ENCODE measurements at places on chromosomes 2 and 18.

DNA sequence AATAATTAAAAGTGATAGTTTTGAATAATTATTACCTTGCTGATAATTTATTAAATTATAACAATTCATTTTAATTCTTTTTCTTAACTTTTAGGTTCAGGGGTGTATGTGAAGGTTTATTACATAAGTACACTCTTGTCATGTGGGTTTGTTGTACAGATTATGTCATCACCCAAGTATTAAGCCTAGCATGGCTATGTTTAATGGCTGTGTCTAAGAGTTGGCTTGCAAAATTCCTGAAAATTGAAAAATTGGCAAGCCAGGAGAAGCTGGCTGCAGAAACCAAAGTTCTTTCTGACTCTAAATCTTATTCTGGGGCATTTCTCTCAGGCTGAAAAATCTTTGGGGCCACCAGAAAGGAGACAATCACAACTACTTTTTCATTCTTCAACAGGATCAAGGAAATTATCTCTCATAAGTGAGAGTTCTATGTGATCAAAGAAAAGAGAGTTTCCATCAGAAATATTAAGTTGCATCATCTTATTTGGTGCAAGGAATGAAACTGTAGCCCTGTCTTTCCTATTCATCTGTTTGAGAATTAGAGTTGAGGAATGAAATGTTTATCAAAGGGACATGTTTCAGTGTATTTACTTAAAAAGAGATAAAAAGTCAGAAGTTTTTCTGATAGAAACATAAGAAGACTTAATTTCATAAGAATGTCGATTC, 412.1 kb upstream of the CDH2 start:
- H3K4me1 ChIP-seq: no peaks in the 10 kb centered on the region
- no peaks in the 10 kb centered on the region for H3K36me3 ChIP-seq
- H3K27ac ChIP-seq: no peak overlapping the region
- no peak for DNase-seq
- H3K27me3 ChIP-seq: no peaks in the 10 kb centered on the region
- no peak overlapping the region for H3K4me3 ChIP-seq

DNA sequence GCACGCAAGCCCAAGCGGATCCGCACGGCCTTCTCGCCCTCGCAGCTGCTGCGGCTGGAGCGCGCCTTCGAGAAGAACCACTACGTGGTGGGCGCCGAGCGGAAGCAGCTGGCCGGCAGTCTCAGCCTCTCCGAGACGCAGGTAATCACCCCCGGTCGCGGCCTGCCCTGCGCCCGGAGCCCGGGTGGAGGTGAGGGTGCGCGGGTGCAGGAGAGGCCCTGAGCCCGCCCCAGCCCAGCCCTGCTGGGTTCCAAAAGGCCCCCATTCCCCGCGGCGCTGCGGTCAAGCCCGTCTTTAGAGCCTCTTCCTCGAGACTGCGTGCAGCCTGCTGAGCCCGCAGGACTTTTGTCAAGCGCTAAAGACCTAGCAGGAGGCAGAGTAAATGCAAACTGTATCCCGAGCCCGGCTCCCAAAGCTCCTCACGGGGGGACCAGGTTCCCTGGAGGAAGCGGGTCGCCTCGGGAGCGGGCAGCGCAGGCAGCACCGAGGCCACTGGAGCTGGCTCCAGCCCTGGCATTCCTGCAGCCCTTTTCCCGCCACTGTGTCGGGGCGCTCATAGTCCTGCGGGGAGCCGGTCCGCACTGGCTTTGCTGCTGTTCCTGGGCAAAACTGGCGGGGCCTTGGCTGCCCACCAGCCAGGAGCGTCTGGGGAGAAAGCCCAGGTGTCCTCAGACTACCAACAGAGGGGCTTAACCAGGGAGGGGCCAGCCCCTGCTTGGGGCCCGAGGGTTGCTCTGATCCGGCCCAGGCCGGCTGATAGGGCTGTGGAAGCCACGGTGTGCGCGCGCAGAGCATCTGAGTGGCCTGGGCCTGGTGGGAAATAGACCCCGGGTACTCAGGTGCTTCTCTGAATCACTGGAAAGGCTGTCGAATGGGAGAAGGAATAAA, 7.3 kb downstream of the EMX1 start:
- no peak overlapping the region for H3K27ac ChIP-seq
- H3K4me1 ChIP-seq: peaks cover 25% of the 10 kb centered on the region
- H3K36me3 ChIP-seq: no peaks in the 10 kb centered on the region
- DNase-seq: no peak

GRCh38 chr2:161388146-161388779, 27.8 kb upstream of the TBR1 start:
- H3K4me3 ChIP-seq: no peak overlapping the region
- peaks cover 82% of the 10 kb centered on the region for H3K36me3 ChIP-seq
- no peak for DNase-seq
- H3K4me1 ChIP-seq: no peaks in the 10 kb centered on the region

- peak; percentile 48 for DNase-seq
- H3K27ac ChIP-seq: no peak overlapping the region
- H3K4me1 ChIP-seq: no peaks in the 10 kb centered on the region
- no peaks in the 10 kb centered on the region for H3K27me3 ChIP-seq
- H3K36me3 ChIP-seq: no peaks in the 10 kb centered on the region
Observed at GRCh38 chr18:47595831-47596501, 334.5 kb downstream of the SMAD2 start.

DNA sequence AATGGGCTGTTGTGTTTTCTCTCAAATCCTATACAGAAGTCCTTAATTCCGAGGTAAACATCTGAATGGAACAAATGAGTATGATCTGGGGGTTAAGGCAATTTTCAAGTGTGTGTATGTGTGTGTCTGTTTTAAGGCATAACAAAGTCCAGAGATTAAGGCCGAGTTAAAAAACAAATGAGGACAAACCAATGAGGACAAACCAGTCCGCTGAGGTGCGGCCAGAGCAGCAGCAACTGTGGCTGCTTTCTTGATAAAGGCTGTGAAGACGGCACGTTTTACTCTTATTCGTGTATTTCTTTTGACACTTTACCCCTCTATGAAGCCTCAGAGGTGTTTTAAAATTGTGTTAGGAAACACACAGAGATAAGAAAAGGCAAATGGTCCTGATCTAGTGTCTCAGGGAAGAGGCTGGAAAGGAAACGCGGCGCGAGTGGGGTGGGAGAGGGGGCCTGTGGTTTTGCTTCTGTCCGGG, 495 bp upstream of the GULP1 start:
- peak overlapping the region; percentile 75 for H3K4me3 ChIP-seq
- H3K4me1 ChIP-seq: peaks cover 15% of the 10 kb centered on the region
- peak overlapping the region; percentile 96 for H3K27ac ChIP-seq
- H3K27me3 ChIP-seq: no peaks in the 10 kb centered on the region

GRCh38 chr2:158775273-158776027, 19.7 kb upstream of the DAPL1 start:
- H3K4me3 ChIP-seq: no peak overlapping the region
- no peaks in the 10 kb centered on the region for H3K4me1 ChIP-seq
- 0 out of 2 replicates have a peak, but pooled peaks cover 4% of the 10 kb centered on the region for H3K27me3 ChIP-seq
- H3K27ac ChIP-seq: no peak overlapping the region
- no peak for DNase-seq

GRCh38 chr2:176544557-176544956, 275.3 kb downstream of the MTX2 start:
- H3K27ac ChIP-seq: no peak overlapping the region
- no peaks in the 10 kb centered on the region for H3K4me1 ChIP-seq
- no peaks in the 10 kb centered on the region for H3K36me3 ChIP-seq
- H3K4me3 ChIP-seq: no peak overlapping the region

- DNase-seq: no peak
- no peaks in the 10 kb centered on the region for H3K27me3 ChIP-seq
- no peaks in the 10 kb centered on the region for H3K4me1 ChIP-seq
- H3K27ac ChIP-seq: no peak overlapping the region
- peaks cover 40% of the 10 kb centered on the region for H3K36me3 ChIP-seq
Observed at GRCh38 chr2:232802091-232802490, 25.7 kb upstream of the KCNJ13 start.

- no peaks in the 10 kb centered on the region for H3K27me3 ChIP-seq
- no peaks in the 10 kb centered on the region for H3K36me3 ChIP-seq
- H3K4me1 ChIP-seq: no peaks in the 10 kb centered on the region
- no peak overlapping the region for H3K4me3 ChIP-seq
Observed at GRCh38 chr18:14940735-14941134, 192.8 kb downstream of the ANKRD30B start.

DNA sequence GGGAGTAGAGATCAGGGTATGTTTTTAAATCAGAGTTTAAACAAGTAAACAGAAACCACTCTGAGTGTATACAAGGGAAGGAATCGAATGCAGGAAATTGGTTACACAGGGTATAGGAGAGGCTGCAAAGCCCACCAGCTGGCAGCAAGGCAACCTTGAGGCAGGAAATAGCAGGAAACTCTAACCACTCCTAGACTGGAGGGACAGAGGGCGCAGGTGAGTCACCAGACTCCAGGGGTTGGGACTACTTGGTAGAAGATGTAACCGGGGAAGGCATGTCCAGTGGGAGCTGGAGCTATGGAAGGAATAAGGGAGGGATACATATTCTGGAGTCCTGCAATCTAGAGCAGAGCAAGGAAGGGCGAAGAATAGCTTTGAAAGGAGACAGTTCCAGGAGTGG, 152.3 kb downstream of the MEIS1 start:
- peak; percentile 40 for DNase-seq
- H3K27ac ChIP-seq: no peak overlapping the region
- peaks cover 12% of the 10 kb centered on the region for H3K27me3 ChIP-seq
- no peak overlapping the region for H3K4me3 ChIP-seq
